ENCODE measurements at places on chromosomes 6 and 20. TPM values are rescaled to one million over a fixed set of nuclear protein-coding genes. Genes with fewer than 3 reads are reported as not detected.
A peak's percentile ranks its signal among the peaks of the same experiment; 100 is the strongest.

Gene CFAP206
- total RNA-seq, result 0.44 TPM

Gene RBM24
- 13.2 TPM for total RNA-seq

Gene TLDC2
- 0.26 TPM for total RNA-seq

Gene SRPK1
- 39.1 TPM for total RNA-seq

Gene APCDD1L
- 2.4 TPM for total RNA-seq

Gene TAGAP
- not detected for total RNA-seq

Gene HLA-DQB1
- total RNA-seq, result not detected

Gene CTCFL
- not detected for total RNA-seq

- DNase-seq, result no peak
Measured at GRCh38 chr6:10389739-10390494, 25.0 kb downstream of the TFAP2A start.

- DNase-seq, result no peak
Measured at GRCh38 chr6:170294298-170294730, 3.4 kb upstream of the DLL1 start.

DNA sequence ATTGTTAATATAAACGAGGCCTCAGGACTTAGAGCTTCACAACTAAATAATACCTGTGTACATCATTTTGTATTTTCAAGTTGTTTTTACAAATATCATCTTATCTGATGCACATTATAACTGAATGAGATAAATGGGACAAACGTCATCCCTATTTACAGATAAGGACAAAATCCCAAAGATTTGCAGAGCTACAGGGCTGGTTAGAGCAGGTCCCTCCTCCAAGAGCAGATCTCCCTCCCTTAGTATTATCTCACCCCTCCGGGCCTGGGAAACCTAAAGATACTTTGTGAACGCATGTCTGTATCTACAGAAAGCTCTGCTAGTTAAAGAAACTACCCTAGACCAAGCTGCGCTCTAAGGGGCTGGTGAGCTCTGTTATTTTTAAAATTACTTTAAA is 130.4 kb upstream of the PROKR2 start:
- no peak for DNase-seq

DNA sequence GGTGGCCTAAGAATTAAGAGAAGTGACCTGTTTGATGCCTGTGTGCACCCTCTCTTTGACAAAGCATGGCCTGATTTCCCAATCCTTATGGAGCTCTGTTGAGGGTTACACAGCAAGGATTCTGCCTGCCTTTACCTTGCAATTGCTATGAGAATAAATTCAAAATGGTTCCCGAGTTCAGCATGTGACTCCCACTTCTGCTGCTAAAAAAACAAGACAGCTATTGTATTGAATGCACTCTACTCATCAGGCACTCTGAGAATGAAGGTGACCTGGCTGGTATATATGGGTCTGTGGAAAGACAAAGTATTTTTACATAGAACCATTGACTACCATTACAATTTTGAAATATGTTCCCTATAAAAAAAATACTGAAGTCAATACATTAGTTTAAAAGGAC is 190.3 kb downstream of the ATXN1 start:
- no peak for DNase-seq

GRCh38 chr6:7267466-7268091 is 45.4 kb downstream of the SSR1 start:
- peak; percentile 92 for DNase-seq

GRCh38 chr6:28462401-28462800 is 19.1 kb upstream of the ZSCAN23 start:
- DNase-seq, result no peak

- no peak for DNase-seq
Measured at GRCh38 chr6:5142915-5143314, 57.8 kb downstream of the PPP1R3G start.

- no peak for DNase-seq
Measured at GRCh38 chr6:38632490-38632889, 7.2 kb downstream of the BTBD9 start.

DNA sequence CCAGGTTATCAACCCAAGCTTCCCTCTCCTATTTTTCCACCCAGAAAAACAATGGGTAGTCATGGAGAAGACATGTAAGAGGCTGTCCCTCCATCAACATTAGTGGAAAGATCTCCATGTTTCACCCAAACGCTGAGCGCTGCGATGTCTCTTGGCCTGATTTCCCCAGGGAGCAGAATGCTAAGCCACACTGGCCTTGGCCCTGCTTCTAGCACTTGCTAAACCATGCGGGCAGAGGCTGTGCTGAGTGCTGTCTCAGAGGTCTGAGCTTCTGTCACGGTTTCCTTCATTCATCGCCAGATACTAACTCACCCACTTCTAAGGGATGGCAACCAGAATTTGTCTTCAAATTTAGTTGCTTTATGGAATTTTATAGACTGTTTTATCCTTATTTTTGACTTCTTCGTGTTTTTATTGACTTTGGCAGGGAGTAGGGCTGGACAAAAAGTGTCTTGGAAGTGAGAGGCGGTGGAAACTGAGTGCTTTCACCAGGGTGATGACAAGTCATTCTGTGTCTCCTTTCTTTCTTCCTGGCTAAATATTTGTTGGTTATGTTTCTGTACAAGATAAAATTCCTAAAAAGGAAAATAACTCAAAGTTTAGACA is 181.4 kb upstream of the UST start:
- no peak for DNase-seq

DNA sequence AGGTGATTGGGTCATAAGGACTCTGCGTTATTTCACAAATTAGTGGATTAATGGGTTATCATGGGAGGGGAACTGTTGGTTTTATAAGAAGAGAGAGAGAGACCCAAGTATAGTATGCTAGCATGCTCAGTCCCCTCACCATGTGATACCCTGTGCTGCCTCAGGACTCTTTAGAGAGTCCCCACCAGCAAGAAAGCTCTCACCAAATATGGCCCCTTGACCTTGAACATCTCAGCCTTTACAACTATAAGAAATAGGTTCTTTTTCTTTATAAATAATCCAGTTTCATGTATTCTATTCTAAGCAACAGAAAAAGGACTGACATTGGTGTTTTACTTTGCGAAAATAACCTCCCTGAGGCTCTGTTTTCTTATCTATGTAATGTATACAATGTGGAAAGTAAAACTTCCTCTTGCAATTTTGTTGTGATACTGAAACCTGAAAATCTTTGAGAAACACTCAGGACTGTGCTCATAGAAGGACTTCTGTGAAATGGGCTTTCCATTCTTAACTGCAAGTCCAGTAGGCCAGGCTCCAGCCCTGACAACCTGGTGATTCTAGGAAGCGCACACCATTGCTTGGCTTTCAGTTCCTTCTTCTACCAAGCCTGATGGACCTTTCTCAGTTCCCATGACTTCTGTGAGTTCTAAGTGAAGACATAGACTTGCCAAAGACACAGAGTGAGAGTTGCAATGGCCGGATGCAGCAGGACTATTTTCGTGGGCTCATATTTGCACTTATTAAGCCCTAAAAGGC is 21.9 kb downstream of the SIRPD start:
- no peak for DNase-seq

GRCh38 chr20:55054453-55054852 is 579.1 kb downstream of the DOK5 start:
- no peak for DNase-seq

- no peak for DNase-seq
Measured at GRCh38 chr6:66930559-66931290, 1223.7 kb upstream of the EYS start.

DNA sequence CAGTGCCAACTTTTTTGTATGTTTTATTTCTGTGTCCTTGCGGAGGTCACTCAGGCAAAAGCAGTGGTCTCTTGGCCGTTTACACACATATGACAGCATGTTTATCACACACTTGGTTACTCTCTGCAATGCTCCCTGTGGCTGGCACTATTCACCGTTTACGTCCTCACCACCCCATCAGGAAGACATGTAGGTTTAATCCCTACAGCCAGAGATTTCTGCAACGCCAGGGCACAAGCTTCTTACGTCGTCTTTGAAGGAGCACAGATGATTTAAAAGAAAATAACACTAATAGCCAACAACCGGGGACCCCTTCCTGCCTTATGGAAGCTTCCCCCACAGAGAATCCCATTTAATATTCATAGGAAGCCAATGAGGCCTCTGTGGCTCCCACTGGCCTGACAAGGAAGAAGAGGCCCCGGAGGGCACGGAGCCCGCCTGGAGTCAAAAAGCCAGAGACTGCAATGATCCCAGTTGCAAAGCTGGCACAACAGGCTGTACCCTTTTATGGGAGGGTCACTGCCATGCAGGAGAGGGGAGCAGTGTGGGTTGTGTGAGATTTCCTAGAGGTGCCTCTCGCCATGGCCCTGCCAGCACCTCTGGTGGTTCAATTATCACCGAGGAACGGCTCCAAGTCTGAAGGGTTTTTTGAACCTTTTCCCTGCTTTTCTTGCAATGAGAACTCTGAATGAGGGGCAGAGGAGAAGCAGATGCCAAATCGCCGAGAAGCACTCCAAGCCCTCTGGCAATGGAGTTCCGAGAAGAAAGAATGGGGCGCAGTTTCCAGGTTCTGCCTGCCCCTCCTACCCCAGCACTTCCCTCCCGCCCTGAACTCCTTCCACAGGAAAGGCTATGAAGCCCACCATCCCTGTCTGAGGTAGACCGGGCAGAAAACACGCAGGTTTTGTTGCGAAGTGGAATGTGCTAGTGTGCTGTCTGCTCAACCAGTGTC is 96.2 kb downstream of the THBS2 start:
- no peak for DNase-seq

DNA sequence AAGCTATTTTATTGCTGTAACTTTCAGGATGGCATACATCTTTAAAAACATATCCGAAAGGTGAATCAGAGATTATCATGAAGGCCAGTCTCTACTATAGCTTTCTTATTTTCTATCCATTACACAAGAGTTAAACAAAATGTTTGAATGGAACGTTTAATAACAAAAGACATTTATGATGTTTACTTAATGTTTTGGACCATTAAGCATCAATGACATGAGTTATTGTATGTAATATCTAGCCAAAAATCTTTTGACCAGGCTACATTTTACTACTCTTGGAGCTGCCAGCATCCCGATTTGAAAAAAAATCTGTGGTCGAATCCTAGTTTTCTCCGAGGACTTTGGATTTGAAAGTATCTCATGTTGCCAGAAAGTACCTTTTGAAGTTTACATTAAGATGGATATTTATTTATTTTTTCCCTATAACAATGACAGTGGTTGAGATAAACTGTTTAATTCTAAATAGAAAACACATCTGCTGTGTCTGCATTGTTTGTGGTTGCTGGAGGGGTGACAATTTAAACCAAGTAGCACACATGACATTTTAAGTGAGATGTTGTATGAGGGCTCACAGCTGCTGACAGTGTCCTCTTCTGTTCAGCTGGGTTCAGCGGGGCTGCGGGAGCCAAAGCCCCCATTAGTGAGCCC is 293.7 kb upstream of the TCF21 start:
- DNase-seq, result no peak

Data from osteocyte (in vitro differentiated cells).